NCI-H187 (cell line): ENCODE measurements at places on chromosomes 12 and 14.

GRCh38 chr14:88163731-88164255, 158.9 kb downstream of the GPR65 start:
- no peak for DNase-seq

- DNase-seq, result no peak
Measured at GRCh38 chr14:50333014-50333509, 20.9 kb downstream of the DMAC2L start.

DNA sequence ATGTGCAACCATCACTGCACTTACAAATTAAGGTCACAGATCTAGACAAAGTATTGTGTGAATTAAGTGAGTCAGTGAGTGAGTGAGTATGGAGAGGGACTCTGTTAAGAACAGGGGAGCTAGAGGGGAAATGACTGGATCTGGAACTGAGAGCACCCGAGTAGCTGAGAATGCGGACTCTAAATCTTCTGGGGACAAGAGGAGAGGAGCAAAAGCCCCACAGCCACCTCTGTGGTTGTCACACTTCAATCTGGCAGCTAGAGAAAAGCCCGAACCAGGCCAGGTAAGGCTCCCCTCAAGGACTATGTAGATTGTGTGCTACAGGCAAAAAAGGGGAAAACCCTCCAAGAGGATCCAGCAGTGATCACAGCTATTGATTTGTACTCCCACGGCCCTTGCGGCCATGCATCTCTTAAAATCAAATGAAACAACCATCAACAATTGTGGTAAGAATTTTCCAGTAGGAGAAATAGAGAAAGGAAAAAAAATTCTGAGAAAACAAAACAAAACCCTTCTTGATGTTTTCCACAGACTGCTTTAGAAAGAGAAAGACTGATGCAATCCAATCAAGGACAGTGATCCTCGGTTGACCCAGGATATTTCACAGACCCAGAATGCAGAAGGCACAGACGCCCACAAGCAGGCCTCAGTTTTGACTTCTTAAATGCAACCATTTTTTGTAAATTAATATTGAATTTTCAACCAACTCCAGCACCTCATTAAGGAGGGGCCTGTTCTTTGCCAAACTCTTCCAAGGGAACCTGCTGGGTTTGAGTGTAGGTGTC, 109.6 kb downstream of the SLC38A6 start:
- no peak for DNase-seq

GRCh38 chr12:42410340-42410739, 84.4 kb downstream of the PPHLN1 start:
- no peak for DNase-seq

DNA sequence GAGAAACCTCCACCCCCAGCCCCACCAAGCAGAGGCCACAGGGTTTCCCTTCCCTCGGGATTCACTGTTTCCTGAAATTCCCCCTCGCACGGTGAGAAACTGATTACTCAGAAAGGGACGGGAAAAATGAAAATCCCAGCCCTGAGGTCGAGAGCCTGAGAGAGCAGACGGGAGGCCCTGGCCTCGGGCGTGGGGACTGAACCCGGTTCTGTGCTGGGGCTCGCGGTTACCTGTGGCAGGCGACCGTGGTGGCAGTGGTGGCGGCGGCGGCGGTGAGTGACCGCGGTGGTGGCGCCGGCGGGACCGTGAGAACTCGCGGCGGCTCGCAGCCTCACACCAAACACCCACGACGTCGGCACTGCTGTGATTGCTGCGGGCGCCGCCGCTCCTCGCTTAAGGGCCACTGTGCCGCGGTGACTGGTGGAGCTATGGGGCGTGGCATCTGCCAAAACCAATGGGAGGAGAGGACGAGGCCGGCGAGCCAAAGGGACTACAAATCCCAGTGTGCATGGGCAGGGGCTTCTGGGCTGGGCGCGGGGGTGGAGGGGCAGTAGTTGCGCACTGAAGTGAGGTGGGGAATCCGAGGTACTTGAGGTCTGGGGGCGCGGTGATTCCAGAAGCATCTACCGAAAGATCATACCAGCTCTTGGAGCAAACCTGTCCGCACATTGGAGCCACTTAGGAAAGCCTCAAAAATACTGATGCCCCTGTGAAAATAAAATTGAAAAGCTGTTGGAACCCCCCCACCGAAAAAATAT, at the start of gene LGMN:
TSS of gene LGMN (minus strand) at position 369 of the 758 bp plus-strand sequence. CDS start 15,841 bp downstream, outside the sequence.
- DNase-seq, result peak; percentile 77

- no peak for DNase-seq
Measured at GRCh38 chr14:34498684-34499412, 36.8 kb upstream of the SPTSSA start.

DNA sequence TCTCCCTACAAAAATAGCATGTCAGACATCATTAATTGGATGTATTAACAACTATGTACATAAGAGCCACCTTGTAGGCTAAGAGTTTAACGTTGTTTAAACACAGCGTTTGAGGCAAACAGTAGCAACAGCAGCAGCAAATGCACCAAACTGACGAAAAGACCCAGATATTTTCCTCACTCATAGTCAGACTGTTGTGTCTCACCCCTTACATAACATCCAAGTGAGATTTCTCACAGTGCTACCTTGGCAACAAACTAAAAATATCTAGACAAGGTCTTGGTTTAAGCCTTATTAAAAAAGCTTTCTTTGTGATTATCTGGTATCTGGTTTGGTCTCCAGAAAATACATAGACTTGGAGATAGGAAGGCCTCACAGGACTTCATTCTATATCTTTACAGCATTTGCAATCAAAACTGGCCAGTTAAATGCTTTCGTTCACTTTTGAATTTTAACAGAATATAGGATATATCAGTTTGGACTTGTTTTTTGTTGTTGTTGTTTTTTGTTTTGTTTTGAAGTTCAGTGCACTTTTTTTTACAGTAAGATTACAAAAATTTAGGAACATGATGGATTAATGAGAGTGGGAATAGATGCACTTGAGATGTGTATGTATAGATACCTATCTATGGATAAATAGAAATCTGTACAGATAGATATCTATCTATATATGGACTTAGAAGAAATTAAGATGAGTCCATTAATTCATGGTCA, 4.1 kb downstream of the BHLHE41 start:
- DNase-seq, result no peak

GRCh38 chr12:3632256-3632655, 120.7 kb downstream of the CRACR2A start:
- no peak for DNase-seq

GRCh38 chr14:63009495-63009894, 35.8 kb downstream of the KCNH5 start:
- DNase-seq, result no peak

DNA sequence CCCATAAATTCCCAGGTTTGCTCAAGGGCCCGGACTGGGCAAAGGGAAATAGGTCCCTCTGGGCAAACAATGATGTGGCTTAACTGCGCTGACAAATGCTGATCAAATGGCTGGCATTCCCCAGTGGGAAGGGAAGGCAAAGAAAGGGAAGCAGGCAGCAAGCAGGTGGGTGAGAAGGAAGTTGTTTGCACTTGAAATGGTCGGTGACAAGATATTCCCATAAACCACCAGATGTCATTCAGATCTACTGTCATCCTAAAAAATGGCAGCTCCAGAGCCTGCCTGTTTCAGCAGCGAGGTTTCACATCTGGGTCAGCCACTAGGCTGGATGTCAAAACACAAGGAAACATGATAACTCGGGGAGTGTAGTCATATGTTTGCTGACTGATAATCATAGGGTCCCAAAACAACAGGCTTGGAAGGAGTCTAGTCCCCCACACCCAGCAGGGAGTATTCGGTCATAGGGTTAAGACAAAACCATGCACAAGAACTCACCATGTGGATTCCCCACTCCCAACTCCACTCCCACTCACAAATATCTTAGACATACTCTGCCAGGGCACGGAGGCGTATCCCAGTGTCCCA, 37.9 kb upstream of the MDM1 start:
- DNase-seq, result peak; percentile 68

DNA sequence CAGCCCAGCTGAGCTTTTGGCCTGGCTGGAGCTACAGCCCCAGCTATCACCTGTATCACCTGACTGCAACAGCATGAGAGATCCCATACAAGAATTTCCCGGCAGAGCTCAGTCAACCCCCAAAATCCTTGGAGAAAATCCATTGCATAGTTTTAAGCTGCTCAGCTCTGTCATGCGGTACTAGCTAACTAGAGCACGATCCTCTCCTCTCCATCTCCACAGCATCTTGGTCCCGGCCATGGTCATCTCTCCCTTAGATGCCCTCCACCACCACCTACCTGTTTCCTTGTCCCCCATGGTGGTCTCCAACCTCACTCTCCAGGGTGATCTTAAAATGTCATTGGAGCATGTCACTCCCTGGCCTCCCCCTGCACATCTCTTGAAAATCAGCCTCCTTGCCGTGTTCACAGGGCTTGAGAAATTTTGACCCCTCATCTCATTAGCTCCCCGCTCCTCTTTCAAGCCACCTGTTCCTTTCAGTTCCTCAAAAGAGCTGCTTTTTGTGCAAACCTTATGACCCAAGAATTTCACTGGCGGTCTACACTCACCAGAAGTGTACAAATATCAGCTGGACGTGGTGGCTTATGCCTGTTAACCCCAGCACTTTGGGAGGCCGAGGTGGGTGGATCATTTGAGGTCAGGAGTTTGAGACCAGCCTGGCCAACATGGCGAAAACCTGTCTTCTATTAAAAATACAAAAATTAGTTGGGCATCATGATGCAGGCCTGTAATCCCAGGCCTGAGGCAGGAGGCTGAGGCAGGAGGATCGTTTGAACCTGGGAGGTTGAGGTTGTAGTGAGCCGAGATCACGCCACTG, 8.1 kb upstream of the CLMN start:
- DNase-seq, result no peak

DNA sequence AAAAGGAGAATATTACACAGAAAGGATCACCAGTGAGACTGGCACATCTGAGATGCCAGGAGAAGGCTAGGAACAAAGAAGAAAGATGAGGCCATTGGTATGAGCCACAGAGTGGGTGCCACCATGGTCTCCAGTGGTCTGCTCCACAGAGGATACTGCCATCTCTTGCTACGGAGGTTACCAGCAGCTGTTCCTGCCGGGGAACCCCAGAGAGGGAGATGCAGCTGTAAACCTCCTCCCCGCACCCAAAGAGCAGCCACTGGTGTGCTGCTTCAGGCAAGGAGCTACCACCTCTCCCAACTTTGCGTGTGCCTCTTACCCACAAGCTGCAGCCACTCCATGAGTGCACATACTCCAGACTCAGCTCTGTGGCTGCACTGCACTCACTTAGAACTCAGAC, 201.5 kb upstream of the RTL1 start:
- no peak for DNase-seq

DNA sequence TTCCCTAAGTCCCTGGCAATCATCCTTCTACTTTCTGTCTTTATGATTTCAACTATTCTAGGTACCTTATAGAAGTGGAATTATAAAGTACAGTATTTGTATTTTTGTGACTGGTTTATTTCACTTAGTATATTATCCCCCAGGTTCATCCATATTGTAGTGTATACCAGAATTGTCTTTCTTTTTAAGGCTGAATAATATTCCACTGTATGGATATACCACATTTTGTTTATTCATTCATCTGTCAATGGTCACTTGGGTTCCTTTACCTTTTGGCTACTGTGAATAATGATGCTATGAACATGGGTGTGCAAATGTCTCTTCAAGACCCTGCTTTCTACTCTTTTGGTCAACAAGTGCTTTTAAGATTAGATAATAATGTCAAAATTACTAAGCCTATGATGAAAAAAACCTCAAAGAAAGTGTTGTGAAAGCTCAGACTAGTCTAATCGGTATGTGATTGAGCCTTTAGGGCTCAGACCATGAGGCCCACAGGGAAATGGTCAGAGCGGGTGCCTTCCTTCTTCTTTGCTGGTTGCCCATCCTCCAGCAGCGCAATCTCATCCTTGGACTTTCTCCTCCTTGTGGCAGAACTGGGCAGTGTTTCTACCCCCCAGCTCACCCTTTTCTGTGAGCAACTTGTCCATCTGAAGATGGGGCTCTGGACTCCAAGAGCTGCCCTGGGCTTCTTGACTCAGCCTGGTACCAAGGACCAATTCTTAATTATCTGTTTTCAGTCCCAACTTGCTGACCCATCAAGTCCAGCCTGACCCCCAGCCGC, 105.4 kb downstream of the TTC8 start:
- DNase-seq, result no peak

DNA sequence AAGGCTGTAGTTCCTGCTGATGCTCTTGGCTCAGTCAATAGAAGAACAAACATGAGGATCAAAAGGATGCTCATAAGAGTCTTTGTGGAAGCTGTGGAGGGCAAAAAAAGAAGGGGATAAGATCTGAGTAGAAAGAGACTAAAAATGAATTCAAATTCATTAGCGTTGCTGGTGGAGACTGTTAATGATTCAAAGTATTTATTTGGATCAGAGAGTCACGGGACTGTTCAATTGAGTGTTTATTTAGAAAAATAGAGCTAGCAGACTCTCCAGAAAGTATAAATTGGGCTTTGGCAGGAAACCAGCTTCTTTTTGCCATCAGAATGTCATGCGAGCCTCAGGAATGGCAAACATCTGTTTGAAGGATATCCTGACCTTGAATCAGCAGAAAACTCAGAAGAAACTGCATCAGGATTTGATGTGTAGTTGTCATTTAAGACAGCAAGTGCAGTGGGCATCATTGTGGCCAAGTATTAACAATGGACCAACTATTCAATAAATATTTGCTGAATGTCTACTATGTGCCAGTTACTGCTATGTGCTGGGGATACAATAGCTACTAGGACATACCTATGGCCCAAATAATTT, 126.4 kb downstream of the TBC1D30 start:
- DNase-seq, result no peak

DNA sequence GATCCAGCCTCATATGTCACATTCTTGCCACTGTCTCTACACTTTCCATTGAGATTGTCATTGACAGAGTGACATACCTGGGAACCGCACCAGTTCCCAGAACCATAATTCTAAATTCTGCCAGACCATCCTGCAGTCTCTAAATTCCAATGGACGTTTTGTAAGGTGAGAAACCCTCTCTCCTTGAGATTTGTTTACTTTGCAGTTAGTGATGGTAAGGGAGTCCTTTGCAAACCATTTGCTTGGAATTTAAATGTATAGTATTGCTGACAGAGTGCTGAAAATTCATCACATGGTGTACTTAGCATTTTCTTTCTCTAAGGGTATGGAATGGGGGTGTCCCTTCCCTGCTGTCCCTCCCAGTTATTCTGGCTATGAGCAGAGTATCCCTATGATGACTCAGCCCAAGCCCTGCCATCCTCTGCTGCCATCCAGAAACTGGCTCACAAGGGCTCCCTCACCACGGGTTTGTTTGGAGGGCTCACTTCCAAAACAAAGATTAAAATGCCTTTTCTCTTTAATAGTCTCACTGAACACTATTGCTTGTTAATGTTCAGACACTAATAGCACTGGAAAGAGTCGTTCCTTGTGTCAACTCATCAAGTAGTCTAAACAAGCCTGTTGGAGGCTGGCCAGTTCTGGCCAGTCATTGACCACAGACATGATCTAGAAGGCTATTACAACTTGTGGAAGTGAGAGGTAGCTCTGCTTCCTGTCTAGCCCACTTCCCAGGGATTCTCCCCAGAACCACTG, 129.0 kb upstream of the HMGA2 start:
- DNase-seq, result no peak

- no peak for DNase-seq
Measured at GRCh38 chr12:11795913-11796459, 146.5 kb downstream of the ETV6 start.

- no peak for DNase-seq
Measured at GRCh38 chr14:80868260-80868659, 73.3 kb downstream of the CEP128 start.
